ENCODE measurements at places on chromosomes 5 and 9. TPM values are rescaled to one million over a fixed set of nuclear protein-coding genes. Genes with fewer than 3 reads are reported as not detected.
A peak's percentile ranks its signal among the peaks of the same experiment; 100 is the strongest.

DNA sequence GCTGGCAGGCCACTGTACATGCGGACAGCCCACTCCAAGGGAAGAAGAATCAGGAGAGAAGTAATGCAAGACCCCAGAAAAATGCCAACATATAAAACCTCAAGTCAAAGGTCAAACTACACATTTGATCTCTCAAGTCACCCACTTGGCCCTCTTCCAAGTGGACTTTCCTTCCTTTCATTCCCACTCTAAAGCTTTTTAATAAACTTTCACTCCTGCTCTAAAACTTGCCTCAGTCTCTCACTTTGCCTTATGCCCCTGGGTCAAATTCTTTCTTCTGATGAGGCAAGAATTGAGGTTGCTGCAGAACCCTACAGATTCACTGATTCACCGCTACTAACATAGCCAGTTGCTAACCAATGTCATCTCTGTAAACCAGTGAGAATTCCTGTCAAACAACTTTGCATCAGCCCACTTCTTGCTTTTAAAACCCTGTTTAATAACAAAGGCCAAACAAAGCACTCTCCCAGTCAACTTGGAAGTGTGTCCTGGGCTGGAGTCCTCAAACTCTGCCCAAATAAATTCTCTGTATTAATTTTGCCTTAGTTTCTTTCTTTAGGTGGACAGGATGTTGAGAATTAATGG is 6.9 kb upstream of the ATP6V1G1 start:
- no peak for DNase-seq

GRCh38 chr9:74555565-74555964 is 58.4 kb downstream of the RORB start:
- no peak for DNase-seq

DNA sequence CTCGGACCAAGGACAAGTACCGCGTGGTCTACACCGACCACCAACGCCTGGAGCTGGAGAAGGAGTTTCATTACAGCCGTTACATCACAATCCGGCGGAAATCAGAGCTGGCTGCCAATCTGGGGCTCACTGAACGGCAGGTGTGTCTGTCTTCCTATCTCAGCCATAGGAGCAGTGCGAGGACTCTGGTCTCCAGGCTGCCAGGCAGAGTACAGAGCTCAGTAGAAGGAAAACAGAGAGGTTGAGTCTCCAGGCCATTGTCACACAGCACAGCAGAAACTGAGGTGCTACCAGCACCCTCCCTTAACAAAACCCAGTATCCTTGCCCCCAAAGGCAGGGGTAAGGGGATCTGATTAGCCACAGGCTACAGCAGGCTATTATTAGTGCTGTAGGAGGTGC is 7.1 kb upstream of the SLC6A7 start:
- DNase-seq, result no peak

The QRFP gene
- total RNA-seq, result not detected

GRCh38 chr9:69221036-69221435 is 47.0 kb downstream of the TJP2 start:
- no peak for DNase-seq

GRCh38 chr5:120415985-120416384 is 48.1 kb upstream of the PRR16 start:
- no peak for DNase-seq

GRCh38 chr5:127985811-127986325 is 97.7 kb upstream of the SLC12A2 start:
- DNase-seq, result no peak

GRCh38 chr9:68522131-68522530 is 18.6 kb downstream of the TMEM252 start:
- no peak for DNase-seq

DNA sequence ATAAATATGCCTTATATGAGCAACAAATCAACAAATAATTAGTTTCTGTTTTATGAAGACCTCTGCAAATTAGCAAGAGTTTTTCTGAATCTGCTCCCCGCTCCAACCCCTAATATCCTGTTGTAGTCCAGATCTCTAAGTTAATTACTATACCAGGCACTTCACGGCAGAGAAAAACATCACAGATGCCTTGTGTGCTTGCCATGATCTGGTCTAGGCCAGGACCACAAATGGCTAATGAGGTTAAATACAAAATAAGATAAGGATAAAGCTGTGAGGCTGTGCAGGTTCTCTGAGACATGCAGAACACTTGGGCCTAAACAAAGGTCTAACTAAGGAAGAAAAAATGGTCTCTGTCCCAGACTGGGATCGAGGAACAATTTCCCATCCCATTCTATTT is 150.8 kb downstream of the SLIT3 start:
- no peak for DNase-seq

The EGFLAM gene
- total RNA-seq, result 3.6 TPM

GRCh38 chr9:114149765-114150340 is 5.5 kb upstream of the COL27A1 start:
- DNase-seq, result no peak

The COX7C gene
- total RNA-seq, result 556 TPM

The ADRA1B gene
- total RNA-seq, result 0.64 TPM

DNA sequence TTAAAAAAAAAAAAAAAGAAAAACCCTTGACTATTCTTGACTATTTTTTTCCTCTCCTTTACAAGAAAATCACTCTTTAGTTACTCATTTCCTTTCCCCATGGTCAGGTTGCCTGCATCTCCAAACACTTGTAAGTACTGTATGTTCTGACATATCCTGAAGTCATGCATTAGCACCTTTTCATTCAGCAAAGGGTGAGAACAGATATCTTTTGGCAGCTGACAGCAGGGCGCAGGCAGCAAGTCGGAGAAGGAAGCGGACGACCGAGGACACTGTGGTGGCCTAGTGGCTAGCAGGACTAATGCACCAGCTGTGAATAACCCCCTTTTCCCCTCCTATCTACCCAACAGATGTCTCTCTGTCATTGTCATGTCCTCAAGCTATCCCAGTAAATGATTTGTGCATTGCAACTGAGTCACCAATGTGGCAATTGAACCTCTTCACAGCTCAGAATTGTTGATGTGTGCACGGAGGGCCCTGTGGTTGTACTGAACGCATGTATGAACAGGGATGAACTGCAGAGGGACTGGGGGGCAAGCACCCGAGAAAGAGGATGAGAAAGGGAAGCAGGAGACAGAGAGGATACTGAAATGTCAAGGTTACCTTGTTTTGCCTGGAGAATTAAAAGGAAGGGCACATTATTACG is 996.0 kb upstream of the ARRDC3 start:
- no peak for DNase-seq

The NTNG2 gene
- total RNA-seq, result 0.08 TPM

DNA sequence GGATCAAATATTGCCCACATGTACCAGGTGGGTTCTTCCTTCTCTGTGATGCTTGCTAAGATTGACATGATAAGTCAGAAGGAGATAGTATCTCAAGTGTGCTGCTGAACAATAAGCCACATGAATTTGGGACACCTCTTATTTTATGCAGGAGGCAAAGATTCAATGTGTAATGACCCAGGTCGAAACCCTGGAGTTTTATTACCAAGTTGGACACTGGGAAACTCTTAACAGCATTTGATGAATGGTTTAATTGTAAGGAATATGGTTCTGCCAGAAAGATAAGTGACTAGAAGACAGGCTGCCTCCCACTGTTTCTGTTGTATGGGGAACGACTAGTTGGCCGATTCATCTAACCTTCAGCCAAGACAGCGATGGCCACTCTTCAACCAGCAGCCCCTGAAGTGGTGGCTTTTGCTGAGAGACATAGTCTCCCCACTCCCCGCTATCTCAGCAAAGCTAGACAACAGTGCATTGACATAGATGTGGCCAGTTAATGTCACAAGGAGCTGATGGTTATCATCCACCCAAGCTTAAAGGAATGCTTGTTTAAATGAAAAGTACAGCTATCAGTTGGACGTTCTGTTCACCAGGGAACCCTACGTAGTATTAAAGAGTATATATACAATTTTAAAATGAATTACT is 407.7 kb downstream of the KDM4C start:
- no peak for DNase-seq

The GTF3C5 gene
- 65.6 TPM for total RNA-seq

DNA sequence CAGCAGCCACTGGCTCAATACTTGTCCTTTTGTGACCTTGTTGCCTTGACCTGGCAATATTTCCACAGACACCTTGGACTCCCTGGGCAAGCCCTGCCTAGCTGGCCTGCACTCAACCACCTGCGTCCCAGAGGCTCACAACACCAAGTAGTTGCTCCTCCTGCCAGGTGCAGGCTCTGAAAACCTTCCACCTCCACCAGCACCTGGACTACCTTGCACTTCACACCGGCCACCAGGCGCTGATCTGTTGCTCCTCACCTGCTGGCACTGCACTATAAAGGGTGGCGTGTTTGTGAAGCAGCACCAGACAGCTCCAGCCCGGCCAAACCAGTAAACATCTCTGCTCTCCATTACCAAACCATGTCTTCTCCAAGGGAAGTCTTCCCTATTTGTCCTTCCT is 997.7 kb downstream of the PTPRD start:
- no peak for DNase-seq

The HAPLN1 gene
- total RNA-seq, result 0.42 TPM

DNA sequence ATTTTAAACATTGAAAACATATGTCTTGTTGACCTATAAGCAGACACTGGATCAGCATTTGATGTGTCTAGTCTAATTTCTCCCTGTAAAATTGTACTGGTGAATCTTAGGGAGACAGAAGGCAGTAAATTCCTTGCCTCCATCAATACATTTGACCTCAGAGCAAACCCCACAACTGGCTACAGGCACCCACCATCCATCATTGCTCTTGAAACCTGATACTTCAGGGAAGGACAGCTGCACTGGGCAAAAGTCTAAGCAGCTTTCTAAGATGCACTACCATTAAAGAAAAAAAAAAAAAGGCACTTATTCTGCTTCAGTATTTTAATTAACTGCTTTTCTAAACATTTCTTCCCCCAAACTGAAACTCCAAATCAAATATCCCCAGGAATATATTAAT is 1051.3 kb upstream of the DMAC1 start:
- DNase-seq, result no peak

The IL3 gene
- not detected for total RNA-seq

DNA sequence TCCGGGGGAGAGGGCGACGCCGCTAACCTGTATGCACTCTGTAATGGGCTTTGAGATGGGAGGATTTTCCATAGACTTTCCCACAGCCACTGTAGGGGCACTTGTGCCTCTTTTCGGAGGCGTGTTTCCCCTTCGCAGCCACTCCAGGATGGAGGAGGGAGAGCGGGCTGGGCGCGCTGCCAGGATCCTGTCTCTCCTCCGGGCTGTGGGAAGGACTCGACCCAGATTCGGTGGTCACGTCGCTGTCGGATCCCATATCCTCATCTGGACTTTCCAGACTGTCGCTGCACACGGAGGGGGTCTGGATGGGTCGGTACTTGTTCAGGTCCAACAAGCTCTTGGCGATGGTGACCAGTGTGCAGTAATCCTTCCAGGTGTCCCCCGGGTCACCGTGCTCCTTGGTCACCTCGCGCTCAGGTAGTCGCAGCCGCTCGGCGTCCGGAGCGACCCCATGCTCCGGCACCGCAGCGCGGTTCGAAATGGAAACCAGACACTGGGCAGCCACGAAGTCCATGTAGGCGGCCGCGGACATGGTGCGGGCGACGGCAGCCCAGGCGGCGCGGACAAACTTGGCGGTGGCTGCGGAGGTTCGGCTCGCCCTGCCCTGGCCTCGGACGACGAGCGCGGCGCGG is 1.5 kb downstream of the KLF9 start:
- DNase-seq, result peak; percentile 93

DNA sequence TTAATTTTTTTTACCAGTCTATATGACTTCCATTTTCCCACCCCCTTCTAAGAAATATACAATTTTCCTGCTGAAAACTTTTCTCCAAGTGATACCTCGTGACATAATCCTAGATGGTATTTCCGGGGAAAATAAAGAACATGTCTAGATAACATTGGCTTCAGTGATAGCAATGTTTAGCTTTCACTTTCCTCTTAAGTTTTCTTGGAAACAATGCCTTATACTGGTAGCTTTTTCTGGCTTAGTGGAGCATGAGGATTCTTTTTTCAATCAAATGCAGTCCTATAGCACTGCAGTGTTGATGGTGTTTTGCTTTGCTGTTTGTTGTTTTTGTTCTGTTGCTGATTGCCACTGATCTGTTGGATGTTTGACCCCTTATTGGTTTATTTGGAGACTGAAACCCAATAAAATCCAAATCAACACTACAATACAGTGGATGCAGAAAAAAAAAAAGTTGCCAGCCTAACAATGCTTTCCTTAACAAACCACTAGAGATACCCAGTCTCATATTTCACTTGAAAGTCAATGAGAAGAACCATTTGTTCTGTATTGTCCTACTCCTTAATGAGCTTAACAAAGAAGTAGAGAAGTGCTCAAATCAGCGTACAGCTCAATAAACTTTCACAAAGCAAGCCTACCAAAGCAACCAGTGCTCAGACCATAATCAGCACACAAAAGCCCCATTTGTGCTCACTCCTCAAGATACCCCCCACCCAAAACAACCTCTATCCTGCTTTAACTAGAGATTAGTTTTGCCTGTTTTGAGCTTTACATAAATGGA is 74.2 kb upstream of the GRAMD2B start:
- DNase-seq, result no peak

GRCh38 chr5:132253008-132253441 is 4.5 kb upstream of the PDLIM4 start:
- peak; percentile 64 for DNase-seq

The CHSY3 gene
- 1.6 TPM for total RNA-seq

DNA sequence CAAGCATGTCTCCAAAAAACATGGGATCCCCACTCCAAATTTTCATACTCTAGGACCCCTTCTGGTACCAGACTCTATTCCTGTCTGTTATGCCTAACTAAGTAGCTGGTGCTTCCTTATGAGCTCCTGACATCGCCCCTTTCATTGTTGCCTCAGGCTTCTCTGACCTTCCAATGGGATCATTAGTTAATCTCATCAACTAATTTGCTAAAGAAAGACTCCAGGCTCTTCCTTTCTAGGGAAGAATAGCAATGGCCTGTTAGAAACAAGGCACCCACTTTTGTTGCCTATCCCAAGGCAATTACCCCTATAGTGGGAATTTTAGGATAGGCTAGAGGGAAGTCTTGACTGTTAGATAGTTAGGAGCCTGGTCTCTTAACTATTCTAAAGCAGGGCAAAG is 369.5 kb downstream of the MLLT3 start:
- no peak for DNase-seq

GRCh38 chr5:76602094-76602726 is 21.0 kb downstream of the F2RL2 start:
- DNase-seq, result no peak

GRCh38 chr5:74042559-74042958 is 416.6 kb downstream of the ARHGEF28 start:
- DNase-seq, result no peak

The CARTPT gene
- total RNA-seq, result not detected

DNA sequence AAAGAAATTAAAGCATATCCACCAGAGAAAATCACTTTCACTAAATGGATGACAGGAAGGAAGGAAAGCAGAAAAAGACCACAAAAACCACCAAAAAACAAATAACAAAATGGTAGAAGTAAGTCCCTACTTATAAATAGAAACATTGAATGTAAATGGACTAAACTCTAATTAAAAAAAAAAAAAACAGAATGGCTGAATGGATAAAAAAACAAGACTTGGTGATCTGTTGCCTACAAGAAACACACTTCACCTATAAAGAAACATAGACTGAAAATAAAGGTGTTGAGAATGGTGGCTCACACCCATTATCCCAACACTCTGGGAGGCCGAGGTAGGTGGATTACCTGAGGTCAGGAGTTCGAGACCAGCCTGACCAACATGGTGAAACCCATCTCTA is 122.9 kb downstream of the HMHB1 start:
- DNase-seq, result no peak

The TLX3 gene
- not detected for total RNA-seq
